ENCODE measurements at places on chromosomes 12 and 14.
A peak's percentile ranks its signal among the peaks of the same experiment; 100 is the strongest.

DNA sequence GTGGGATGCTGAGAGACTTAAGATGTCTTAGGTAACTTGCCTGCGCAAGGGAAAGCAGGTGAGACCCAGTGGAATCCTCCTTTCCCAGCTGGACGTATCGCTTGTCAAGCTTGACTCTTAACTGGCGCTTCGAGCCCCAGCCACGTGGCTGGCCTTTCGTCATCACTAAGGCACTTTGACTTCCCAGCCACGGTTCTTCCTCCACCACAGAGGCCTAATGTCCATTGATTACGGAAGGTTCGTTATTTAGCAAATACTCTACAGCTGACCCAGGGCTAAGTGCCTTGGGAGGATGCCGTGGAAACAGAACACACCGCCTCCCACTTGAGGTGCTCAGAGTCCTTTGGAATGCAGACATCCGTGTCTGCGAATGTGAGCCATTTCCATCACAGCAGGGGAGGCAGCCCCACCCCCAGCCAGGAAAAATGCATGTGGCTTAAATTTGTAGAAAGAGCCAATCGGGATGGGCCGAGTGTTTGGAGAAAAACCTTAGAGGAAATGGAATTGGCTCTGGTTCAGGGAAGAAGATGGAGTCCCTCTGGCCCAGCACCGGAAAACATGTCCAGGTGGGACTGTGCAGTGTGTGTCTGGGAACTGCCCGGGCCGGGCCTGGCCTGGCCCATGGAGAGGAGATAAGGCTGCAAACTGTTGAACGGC, 115.7 kb downstream of the PLXNC1 start:
- DNase-seq, result no peak

DNA sequence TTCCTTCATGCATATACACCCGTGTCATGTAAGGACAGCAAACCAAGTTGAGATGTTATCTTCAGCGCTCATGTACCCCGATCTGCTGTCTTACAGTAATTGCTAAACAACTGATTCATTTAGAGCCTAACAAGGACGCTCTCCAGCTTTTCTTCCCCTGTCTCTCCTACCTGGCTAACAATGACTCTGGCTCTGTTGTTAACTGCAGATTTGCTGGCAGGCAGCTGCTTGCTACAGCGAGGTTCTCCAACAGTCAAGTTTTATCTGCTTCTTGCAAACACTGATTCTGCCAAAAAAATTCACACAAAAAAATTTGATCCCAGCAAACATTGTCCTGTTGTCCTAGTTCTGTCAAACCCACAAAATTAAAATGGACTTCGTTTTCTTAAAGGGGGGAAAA, 101.6 kb downstream of the OTX2 start:
- no peak for DNase-seq

DNA sequence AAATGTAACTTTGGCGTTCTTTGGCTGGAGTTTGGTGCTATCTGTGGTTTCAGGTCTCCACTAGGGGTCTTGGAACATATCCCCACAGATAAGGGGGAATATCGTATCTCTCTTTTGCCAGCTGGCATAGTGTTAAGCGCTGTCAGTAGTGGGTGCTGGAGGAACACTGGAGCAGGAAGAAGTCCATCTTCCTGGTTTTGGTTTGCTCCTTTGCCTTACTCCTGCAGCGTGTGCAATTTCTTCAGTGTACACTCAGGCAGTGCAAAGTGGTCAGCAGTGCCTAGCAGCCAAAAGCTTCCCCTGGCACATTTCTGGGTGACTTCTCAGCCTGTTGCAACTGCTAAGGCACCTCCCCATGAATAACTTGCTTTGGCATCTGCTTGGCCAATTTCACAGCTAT, 11.7 kb upstream of the RIPK3 start:
- DNase-seq, result no peak

GRCh38 chr12:62912644-62913043, 22.3 kb downstream of the PPM1H start:
- DNase-seq, result no peak

GRCh38 chr12:67077617-67078016, 191.5 kb upstream of the CAND1 start:
- no peak for DNase-seq

- peak; percentile 70 for DNase-seq
Observed at GRCh38 chr14:21104448-21105060, 3.7 kb downstream of the TMEM253 start.

GRCh38 chr12:79559591-79559990, 131.2 kb downstream of the PAWR start:
- no peak for DNase-seq

GRCh38 chr12:71187379-71187778, 29.6 kb upstream of the TSPAN8 start:
- no peak for DNase-seq

GRCh38 chr14:55348766-55349453, 62.7 kb downstream of the ATG14 start:
- DNase-seq, result no peak

DNA sequence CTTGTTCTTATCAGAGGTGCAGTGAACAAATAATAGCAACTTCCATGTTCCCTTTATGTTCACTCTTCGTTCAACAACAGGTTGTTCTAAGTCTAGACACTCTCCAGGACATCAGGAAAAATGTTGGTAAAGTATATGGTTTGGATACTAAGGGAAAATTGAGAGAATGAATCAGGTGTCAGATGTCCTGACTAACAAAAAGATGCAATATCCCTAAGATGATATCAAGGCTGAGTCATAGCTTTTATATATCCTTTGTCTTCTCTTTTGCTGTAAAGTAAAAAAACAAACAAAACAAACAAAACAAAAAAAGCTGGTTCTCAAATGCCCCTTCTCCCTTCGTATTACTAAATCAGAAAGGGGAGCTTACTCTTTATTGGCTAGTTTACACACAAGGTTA, 11.1 kb downstream of the GLIPR1L1 start:
- DNase-seq, result no peak
